ENCODE measurements at places on chromosomes 4 and X.

DNA sequence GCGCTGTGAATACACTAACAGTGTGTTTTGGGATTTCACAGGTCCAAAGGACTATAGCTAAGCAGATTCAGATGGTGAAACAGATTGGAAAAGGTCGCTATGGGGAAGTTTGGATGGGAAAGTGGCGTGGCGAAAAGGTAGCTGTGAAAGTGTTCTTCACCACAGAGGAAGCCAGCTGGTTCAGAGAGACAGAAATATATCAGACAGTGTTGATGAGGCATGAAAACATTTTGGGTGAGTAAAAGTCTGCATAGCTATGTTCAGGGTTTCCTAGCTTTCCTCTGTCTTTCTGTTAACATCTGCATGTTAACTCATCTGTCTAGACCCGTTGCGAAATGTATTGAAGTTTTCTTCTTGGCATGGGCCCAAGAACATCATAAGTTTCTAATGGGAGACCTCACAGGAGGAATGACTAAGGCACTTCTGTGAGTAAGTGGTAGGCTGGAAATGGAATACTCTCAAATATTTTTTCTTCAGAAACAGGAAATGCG is 372.1 kb downstream of the BMPR1B start:
- peak; percentile 93 for DNase-seq

DNA sequence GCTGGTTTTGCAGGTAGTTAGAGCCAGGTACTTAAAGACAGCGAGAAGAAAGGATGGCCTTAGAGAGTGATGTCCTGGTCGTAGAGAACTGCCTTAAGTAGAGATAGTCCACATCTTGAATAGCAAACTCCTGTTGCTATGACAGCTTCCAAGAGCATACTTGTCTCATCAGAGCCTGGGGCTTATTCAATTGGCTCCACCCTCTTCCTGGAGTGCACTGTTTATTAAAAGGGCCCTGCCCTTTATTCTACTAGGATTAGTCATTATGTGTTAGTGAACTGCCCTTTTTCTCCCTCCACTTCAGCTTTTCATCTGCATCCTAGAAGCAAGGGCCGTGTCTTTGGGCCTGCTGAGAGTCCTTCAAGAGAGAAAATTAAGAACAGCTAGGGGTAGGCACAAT is 94.5 kb upstream of the EOLA2 start:
- no peak for DNase-seq

GRCh38 chr4:177479063-177479462 is 36.8 kb upstream of the AGA start:
- DNase-seq, result no peak

DNA sequence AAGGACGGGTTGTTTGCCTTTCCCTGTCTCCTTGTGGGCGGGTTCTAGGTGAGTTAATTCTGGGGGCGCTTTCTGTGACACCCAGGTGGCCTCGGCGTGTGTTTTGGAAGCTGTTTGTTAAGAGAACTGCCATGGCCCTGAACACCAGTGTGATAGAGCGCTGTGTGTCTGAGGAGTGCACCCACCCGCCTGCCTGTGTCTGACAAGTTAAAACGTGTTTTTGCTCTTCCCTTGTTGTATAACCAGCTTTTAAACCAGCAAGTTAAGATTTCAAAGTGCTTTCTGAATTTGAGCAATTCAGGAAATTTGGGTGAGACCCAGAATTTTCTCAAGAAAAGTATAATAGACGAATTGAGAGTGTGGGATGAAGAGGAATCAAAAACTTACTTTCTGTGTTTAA is 55.2 kb upstream of the HGFAC start:
- peak; percentile 48 for DNase-seq

- no peak for DNase-seq
Measured at GRCh38 chr4:99074816-99075215, 13.8 kb downstream of the ADH5 start.

DNA sequence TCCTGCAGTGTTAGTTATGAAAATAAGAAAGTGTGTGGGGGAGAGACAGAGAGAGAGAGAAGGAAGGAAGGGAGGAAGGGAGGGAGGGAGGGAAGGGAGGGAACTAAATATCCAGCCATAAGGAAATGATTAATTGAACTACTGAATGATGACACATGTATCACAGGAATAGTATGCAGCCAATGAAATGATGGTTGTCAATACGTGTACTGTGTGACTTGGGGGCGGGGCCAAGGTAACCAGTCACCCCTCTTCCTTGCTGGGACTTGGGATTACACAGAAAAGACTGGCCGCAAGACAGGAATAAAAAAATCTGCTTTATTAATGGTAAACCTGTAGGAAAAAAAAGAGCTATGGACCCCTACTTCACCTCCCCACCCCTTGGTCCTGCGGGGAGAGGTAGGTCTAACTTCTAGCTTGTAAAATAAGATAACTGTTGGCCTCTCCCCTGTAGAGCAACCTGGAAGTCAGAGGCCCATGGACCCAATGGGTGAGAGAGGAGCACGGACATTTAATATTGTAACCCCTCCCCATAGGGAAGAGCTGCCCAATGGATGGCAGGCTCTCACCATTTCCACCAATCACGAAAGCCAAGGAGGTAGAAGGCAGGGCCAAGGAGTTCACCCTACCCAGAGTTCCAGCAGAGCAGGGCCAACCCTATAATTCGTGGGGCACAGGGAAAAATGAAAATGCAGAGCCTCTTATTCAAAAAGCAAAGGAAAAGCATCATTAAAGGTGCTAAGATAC is 7.4 kb downstream of the PPP2R2C start:
- no peak for DNase-seq

GRCh38 chr4:161680146-161680545 is 483.7 kb downstream of the FSTL5 start:
- DNase-seq, result no peak

DNA sequence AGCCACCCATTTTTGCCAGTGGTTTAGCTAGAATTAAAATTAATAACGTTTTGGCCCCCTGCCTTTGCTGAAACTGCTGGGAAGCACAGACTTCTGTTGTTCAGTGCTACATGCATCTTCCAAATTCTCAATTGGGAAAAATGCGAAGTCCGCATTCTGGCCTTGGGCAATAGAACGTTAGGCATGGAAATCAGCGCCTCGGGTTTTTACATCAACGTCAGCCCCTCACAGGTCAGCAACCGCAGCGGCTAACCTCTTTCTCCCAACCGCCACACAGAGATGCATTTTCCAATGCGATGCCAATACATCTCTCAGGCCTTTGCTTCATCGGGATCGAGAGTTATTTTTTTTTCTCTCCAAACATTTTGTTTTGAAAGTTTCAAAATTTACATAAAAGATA is 339.1 kb downstream of the DCHS2 start:
- no peak for DNase-seq

DNA sequence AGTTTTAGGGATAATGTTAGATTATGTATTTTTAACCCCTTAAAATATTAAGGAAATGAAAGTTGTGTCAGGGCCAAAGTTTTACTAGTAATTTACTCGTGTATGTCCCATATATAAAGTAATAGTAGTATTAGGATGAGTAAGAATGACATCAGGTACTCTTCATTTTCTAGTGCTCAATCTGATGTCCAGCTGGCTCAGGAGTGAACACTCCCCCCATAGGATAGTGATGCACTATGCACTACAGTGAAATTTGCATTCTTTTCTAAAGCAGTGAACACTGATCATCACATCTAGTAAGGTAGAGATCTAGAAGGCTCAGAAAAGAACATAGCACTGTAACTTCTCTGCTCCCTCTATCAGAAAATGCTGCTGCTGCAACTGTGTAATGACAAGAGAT is 409.7 kb downstream of the GLUD2 start:
- DNase-seq, result no peak

- DNase-seq, result no peak
Measured at GRCh38 chr4:81486502-81486901, 14.8 kb upstream of the RASGEF1B start.

DNA sequence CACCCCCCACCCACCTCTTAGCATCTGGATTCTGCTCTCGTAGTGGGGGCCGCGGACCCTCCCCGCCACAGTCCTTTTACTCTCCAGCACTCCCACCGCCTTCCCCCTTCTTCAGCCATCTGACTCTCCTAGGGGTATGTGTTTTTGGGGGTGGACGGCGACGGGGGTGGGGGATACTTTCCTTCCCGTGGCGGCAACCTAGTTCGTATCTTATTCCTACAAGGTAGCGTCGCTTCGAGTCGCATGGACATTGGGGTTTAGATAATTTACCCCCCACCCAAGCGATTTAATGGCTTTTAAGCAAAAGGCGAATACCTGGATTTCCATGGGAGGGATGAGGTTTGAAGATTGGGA is 1.3 kb upstream of the BCORL1 start:
- no peak for DNase-seq

DNA sequence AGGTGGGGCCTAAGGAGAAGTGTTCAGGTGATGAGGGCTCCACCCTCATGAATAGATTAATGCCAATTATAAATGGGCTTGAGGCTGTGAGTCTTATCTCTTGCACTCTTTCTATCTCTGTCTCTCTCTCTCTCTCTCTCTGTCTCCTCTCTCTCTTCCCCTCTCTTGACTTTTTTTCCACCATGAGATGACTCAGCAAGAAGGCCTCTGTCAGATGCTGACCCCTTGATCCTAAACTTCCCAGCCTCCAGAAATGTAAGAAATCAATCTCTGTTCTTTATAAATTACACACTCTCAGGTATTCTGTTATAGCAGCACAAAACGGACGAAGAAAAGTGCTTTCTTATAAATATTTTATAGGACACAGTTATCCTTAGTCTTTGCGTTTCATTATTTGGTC is 184.9 kb upstream of the PCDH7 start:
- no peak for DNase-seq

- no peak for DNase-seq
Measured at GRCh38 chrX:74779175-74779574, 146.1 kb downstream of the NEXMIF start.

Data from suppressor macrophage treated with lipopolysaccharide for 4 hours (primary cell).